Stimulated activated CD4-positive, alpha-beta T cell treated with anti-CD3 and anti-CD28 coated beads, Interleukin-1b, Interleukin-23, amount 100 ng/mL, for 1 hour (primary cell): ENCODE measurements at places on chromosomes 7 and 10.

GRCh38 chr7:32887395-32887794 is 4.2 kb downstream of the KBTBD2 start:
- DNase-seq = no peak

GRCh38 chr7:31432176-31432575 is 81.7 kb upstream of the ITPRID1 start:
- DNase-seq = no peak

GRCh38 chr7:151226560-151226874 is 488 bp downstream of the ABCF2 start:
- DNase-seq = no peak

DNA sequence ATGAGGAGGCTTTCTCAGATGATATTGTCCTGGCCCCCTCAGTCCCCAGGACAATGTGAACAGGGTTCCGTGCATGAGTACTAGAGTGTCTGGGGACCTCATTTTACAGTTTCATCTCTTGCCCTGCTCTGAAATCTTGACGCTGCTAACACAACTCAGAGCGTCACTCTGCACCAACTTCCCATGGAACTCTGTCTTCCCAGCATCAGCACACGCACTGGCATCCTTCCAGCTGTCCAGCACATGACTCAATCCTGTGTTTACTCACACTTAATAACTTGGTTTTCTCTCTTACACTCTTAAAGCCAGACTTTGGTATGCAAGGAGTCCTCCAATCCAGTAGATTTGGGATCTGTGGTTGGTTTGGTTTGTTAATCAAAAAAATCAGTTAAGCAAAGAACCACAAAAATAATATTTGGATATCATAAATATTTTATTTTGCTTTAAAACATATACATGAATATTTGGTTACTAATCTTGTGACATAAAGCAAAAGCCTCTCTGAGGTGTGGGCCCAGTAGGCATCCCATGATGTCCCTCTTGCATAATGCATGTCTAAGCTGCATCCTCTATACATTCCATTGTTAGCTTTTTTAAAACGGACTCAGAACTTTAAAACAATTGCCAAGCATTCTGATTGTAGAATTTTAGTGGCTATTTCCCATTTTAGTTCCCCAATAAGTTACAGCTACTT is 131.0 kb downstream of the CXCL12 start:
- no peak for DNase-seq

- no peak for DNase-seq
Observed at GRCh38 chr10:106705681-106706100, 458.8 kb downstream of the SORCS1 start.

DNA sequence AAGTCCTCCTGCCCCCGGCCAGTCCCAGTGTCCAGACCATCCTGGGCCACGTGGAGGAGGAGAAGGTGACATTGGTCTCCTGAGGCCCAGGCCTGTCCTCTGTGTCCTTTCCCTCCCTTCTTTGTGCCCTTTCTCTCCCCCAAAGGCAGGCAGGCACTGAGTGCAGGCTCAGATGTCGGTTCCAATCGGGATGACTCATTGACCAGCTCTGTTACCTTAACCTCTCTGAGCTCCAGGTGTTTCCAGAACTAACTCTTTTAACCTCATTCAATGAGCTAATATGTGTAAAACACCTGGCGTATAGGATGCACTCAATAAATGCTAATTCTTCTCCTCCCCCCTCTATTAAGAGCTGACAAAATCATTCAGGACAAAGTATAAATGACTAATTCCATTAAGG is 25.7 kb downstream of the MACROH2A2 start:
- no peak for DNase-seq

GRCh38 chr10:113284635-113285034 is 268.2 kb upstream of the HABP2 start:
- DNase-seq = no peak

GRCh38 chr7:17297243-17297642 is 1.2 kb upstream of the AHR start:
- no peak for DNase-seq

- no peak for DNase-seq
Observed at GRCh38 chr10:72847681-72848080, 45.9 kb upstream of the OIT3 start.

DNA sequence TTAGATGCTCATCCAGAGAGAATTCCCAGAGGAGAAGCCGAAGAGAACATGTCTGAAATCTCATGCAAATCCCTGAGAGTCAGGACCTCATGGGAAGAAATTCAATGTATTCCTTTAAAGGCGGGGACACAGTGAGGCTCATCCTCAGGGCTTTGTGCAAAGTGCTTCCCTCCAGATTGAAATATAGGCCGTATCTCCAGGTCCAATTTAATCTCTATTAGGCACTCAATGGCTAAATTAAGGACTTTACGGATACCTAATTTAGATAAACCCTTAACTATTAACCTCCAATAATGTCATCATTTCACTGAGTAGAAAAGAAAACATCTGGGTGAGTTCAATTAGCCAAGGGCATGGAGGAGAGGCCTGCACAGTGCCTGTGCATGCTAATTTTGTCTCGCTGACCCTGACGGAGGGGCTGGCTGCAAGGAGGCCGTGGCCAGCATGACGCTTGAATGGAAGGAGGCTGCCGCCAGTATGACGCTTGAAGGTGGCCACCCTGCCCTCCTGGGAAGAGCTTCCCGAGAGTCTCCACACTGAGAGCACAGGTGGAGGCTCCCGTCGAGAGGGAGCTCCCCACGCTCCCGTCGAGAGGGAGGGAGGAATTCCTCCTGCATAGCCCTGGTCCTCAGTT is 287.6 kb downstream of the ADARB2 start:
- DNase-seq = no peak

DNA sequence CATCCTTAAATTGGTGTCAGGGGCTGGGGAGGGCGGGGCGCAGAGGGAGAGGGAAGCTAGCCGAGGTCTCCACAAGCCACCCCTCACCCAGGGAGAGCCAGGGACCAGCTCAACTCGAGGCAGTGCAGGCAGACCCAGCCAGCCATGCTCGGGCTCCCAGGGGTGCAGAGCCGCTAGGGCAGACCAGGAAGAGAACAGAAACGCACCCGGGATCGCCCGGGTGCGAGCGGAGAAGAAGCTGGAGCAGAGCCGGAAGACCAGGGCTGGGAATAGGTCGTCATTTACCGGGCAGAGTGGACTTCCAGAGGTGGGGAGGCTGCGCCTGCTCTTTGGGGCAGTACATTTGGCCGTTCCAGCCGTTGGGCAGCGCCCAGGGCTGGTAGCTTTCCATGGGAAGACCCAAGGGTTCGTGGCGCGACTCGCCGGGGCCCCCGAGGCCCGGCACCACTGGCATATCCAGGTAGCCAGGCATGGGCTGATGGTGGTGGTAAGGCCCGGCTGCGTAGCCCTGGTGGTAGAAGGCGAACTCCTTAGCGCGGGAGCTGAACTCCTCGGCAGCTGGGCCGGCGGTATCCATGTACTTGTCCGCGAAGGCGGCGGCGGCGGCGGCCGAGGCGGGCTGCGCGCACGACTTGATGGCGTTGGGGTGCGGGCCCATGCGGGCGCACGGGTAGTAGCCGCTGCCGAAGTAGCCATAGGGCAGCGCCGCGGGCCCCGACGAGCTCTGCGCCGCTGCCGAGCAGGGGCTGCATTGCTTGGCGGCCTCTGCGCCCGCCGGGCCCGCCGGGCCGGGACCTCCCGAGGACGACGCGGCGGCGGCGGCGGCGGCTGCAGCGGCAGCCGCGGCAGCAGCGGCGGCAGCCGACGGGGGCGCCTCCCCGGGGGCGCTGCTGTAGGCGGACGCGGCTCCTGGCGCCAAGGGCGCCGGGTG is 755 bp downstream of the HOXA13 start:
- DNase-seq = no peak

DNA sequence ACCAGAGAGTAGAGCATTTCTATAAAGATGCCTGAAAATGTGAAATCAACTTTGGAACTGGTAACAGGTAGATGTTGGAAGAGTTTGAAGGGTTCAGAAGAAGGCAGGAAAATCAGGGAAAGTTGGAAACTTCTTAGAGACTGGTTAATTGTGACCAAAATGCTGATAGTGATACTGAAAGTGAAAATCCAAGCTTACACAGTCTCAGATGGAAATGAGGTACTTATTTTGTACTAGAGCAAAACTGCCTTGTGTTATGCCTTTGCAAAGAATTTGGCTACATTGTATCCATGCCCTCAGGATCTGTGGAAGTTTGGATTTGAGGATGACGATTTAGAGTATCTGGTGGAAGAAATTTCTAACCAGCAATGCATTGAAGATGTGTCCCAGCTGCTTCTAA is 430.6 kb upstream of the KCND2 start:
- DNase-seq = no peak

DNA sequence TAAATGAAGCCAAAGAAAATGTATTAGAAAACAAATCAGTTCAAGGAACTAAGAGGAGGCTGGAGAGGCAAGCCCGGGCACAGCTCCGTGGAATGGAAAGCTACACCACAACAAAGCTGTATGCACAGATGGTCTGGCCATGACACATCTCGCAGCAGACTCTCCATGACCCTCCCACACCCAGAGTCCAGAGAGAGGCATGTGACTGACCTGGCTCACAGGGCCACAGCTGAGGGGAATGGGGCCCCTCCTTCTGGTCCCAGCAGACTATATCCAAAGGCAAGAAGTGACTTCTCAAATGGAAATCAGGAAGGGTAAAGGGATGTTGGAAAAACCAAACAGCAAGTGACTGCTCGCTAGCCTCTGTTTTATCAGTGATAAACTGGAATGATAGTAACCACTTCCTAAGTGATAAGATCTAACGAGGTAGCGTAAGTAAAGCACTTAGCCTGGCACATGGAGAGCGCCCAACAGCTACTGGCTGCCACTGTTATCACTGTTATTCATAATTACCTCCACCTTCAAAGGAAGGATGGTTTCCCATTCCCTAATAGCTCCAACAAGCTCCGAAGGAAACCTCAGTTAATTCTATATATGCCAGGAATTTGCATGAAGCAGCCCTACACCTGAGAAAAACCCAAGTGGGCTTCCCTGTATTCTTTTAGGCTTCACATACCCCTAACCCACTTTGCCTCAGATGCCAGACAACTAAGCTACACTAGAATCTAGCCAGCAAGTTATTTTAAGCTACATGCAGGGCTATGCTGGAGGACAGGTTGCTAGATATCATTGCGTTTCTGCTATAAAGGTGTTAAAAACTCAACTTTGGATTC is 8.4 kb downstream of the OSBPL3 start:
- DNase-seq = no peak

- no peak for DNase-seq
Observed at GRCh38 chr10:50861370-50861769, 24.1 kb downstream of the A1CF start.

DNA sequence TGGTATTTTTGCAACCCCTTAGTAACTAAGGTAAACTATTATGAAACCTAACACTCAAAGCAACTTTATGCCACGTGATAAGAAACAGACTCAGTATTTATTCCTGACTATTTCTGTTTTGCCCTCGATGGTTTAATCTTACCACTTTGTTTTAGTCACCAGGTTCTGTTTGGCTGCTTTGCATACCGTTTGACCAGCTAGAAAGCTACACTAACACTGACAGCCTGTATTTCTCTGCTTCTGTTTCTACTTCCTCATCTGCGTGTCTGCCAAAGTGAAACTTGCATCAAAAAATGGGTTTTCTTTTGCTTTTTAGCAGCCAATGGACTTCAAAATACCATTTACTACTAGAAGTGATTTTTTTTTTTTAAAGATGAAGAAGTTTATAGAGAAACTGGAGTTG is 802.5 kb downstream of the GRM8 start:
- DNase-seq = no peak

DNA sequence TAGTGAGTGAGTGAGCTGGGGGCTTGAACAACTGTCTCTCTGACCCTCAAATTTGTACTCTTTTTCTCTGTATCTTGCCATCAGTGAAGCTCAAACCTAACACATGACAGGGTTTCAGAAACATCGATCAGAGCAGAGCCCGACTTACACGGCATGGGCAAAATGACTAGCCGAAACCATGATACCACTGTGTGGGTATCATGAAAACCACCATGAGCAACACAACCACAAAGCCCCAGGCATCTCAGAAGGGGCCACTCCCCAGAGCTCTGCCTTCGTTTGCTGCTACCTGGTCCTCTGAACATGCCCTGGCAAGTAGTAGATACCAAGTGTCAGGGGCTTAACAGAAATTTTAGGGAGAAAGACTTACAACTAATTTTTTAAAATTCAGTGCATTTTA is 308.5 kb downstream of the WDR11 start:
- no peak for DNase-seq

GRCh38 chr7:83410989-83411591 is 237.8 kb downstream of the SEMA3E start:
- DNase-seq = no peak

DNA sequence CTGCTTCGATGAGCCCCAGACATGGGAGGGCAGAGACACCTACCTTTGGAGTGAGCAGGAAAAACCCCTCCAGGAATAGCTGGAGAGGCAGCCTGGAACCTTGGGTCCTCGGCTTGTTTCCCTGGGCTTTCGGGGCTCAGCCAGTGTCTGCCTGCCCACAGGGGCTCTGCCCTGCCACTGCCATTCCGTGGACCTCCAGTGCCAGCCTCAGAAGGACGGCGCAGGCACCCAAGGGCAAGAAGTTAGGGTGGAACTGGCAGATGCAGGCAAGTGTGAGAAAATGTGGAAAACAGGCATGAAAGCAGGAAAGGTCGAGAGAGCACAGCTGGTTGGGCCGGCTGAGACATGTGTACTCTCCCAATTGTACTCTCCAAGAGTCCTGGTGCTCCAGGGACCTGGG is 281.5 kb downstream of the GRID1 start:
- DNase-seq = no peak

DNA sequence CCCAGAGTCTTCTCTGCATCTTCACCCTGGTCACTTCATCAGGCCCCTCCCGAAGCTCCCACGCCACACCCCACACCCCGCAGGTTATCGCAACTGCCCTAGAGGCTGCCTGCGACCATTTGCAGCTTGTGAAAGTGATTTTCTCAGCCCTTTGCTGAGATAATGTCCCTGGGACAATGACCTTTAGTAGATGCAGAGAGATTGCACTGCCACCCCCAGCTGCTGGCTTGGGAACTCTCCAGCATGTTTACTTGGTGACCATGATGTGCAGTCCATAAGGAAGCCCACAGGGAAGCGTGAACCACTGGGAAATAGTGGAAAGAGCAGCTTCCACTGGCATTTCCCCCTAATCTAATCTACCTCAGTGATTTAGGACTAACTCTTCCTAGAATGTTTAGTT is 97.3 kb downstream of the WNT2 start:
- DNase-seq = no peak
